Stimulated activated CD4-positive, alpha-beta T cell treated with anti-CD3 and anti-CD28 coated beads, Interleukin-1b, Interleukin-23, amount 100 ng/mL, for 1 hour (primary cell): ENCODE measurements at places on chromosomes 1 and 21.

DNA sequence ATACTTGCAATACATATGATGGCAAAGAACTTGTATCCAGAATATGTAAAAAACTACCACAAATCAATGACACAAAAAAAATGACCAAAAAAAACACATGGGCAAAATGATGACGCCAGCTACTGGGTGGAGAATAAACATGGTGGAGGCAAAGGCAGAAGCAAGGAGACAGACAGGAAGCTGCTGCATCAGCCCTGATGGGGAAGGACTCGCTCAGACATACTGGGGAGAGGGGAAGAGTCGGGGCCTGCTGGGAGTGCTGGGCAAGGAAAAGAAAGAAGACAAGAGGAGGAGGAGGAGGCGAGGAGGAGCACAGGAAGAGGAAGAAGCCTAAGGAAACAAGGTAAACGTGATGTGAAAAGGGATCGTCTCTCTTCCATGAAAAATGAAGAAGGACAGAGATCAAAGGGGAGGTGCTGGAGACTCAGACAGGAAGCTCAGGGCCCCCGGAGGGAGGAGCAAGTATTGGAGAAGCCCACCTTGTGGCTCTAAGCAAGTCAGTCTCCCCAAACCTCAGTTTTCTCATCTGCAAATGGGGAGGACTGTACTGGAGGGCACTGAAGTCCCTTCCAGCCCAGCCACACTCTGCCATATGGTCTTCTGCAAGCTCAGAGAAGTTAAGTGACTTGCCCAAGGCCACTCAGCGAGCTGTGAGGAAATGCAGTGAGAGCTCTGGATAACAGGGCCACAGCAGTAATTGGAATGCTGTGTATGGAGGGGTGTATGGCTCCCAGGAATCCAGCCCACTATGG, 24.2 kb downstream of the OLFML2B start:
- no peak for DNase-seq

DNA sequence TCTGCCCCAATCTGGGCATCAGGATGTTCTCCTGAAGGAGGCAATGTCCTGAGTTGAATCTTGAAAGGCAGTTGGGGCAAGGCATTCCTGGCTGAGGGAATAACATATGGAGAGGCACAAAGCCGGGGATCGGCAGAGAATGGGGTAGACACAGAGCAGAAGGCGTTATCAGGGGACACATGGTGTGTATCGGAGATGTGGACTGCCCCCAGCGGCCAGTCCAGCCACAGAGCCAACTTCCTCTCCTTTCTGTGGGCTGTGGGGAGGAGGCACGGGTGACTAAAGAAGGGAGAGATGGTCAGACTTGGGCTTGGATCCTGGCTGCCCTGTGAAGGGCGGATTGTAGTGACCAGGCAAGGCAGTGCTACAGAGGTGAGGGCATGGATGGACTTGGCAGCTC, 32.1 kb downstream of the FOXD2 start:
- no peak for DNase-seq

- DNase-seq, result no peak
Observed at GRCh38 chr1:84847253-84848250, 45.5 kb downstream of the LPAR3 start.

DNA sequence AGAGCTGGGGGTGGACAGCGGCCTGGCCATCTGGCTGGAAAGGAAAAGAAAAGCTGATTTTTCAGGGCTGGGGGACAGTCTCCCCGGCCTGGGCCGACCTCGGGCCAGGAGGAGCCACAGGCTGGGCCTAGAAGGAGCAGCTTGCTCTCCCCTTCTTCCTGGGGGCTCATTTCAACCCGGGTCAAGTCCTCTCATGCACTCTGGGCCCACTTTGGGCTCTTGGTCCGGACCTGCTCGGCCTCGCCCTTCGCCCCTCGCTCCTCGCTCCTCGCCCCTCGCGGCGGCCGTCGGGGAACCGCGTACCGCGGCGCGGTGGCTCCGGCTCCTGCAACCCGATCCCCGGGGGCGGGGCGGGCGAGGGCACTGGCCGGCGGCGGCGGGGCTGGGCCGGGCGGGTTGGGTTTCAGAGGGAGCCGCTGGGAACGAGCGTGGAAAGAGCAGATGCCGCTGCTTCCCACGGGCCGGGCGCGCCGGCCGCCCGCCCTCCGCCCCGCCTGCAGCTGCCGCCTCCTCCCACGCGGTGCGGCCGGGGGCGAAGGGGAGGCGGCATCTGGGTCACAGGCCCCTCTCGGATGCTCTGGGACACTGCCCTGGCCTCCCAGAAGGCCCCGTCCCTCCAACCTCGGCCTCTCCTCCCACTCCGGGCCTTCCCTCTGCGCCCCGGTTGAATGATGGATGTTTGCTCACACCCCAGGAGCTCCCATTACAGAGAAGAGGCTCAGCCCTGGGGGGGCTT, 6.6 kb downstream of the HEYL start:
- no peak for DNase-seq

- no peak for DNase-seq
Observed at GRCh38 chr1:237181743-237182317, 139.8 kb downstream of the RYR2 start.

DNA sequence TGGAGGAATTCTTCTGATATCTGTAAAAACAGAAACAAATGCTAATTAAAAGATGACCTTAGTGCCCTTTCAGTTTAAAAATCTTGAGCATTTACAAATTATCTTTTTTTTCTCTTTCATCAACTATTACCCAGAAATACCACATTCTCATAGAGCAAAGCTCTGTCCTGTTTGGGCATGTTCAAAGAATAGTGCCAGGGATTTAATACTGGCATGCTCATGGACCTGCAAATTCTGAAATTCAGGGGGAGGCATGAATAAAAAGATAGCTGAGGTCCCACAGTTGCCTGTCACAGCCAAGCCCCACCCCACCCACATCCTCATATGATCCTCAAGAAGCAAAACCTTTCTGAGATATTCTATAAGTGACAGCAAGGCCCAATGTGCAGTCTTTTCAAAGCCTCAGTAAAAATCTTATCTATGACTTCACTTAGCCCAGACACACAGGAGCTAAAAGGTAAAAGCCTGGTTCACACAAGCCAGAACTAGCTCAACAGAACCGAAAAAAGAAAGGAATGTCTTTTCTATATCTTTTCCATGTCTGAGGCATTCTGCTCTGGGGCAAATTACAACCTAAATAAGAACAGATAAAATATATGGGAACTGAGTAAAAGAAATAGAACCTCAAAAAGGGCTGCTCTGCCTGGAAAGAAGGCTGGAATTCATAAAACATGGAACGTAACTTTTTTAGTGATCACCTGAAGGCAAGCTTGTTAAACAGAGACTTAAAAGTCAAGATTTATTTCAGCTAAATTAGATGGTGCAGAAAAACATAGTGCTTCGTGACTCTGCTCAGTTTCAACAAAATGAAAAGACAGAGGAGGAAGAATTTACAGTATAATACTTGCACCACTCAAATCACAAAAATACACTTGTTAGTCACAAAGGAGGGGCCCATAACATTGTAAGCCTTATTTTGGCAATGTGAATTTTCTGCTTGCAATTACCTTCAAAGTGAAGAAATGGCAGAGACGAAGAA, 11.0 kb downstream of the WLS start:
- DNase-seq, result no peak

DNA sequence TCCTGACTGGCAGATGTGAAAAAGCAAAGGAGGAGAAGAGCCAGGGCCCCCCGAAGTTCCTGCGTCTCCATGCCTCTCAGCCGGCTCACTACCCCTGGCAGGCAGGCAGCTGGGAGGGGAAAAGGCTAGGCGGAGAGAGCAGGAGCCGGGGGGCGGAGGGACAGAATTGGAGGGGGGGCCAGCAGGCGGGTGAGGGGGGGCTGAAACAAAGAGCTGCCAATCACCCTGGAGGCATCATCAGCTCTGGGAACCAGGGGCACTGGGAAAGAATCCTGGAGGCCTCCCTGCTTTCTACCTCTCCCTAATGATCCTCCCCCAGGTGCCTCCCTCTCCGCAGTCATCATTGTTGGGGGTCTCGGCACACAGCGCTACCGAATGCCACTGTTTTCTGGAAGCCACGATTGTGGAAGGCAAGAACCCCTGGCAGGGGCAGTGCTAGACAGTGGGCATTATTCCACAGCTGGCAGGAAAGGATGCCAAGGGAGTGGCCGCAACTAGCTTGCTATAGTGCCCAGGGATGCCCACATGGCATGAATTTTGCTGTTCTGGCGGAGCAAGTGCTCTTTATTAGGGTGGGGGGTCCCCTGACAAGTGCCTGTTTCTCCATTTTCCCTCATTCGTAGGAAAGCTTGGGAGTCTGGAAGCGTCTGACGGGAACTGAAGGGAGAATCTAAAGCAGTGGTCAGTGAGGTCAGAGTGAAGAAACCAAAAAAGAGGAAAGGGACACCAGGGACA, at the start of gene THBS3:
TSS of gene THBS3 (minus strand) at position 92 of the 735 bp plus-strand sequence. CDS start at position 71, 21 bp downstream.
- DNase-seq, result no peak

- DNase-seq, result no peak
Observed at GRCh38 chr1:198113342-198113750, 43.5 kb upstream of the NEK7 start.

DNA sequence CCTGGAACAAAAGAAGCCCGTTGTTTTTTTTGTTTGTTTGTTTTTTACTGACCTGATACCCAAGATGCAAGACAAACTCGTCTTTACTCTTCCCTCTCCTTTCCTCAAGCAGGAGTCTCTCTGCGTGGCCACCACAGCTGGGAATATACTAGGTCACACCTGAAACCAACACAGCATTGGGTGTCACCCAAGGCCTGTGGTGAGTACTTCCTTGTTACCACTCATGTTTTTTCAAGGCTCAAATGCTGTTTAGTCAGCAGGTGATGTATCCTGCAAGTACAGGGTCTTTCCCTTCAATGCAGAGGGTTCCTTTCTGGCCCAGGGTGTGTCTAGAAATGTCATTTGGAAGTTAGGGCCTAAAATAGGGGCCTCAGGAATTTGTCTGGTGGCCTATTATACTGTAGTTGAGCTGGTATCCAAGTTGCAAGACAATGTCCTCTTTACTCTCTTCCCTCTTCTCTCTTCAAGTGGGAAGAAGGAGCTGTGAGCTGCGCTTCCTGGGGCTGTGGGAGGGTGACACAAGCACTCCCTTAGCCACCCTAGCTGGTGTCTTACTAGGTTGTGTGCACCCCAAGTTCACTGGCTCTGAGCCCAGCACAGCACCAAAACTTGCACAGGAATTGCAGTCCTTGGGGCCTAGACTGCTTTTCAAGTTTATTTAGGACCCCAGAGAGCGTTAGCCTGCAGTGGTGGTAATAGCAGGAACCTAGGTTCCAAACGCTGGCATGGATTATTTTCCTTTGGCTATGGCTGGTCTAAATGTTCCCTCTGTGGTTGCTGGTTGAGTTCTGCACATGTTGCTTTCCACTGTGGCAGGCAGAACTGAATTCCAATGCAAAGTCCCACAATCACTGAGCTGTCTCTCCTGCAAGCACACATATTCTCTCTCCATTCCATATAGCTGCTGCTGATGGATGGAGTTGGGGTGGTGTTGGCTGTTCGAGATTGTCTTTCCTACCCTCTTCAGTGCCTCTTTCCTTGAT, 91.4 kb upstream of the LYPLAL1 start:
- DNase-seq, result no peak

DNA sequence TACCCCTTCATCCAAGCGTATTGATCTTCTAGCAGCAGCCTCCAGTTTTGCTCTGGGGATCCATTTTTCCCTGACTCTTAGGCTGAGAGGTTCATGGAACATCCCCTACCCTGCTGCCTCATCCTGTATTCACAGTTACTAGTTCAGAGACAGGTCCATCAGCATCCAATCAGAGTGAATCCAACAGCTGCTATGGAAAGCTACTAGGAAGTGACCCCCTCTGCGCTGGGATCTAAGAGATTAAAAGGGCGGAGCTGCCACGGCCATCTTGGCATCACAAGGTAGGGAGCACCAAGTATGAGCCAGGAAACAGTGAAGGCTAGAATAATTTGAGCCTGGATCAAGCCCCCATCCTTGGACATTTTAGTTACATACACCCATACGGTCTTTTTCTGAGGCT, 32.5 kb downstream of the KAZN start:
- no peak for DNase-seq

GRCh38 chr1:54853793-54854370, 33.1 kb downstream of the DHCR24 start:
- DNase-seq, result no peak

GRCh38 chr1:44019466-44019948, 11.8 kb downstream of the SLC6A9 start:
- no peak for DNase-seq

DNA sequence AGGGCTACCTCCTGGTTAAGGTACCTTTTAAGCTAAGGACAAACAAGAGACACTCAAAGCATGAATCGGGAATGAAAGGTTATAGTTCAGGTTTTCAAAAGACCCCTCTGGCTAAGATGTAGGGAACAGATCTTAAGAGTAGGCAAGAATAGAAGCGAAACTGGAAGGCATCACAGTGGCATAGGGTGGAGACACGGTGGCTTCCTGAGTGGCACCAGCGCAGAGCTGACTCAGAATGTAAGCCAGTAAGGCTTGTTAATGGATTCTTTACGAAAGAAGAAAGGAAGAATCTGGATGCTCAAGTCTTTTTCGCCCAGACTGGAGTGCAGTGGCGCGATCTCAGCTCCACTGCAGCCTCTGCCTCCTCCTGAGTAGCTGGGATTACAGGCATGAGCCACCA, 21.2 kb downstream of the PADI6 start:
- no peak for DNase-seq

DNA sequence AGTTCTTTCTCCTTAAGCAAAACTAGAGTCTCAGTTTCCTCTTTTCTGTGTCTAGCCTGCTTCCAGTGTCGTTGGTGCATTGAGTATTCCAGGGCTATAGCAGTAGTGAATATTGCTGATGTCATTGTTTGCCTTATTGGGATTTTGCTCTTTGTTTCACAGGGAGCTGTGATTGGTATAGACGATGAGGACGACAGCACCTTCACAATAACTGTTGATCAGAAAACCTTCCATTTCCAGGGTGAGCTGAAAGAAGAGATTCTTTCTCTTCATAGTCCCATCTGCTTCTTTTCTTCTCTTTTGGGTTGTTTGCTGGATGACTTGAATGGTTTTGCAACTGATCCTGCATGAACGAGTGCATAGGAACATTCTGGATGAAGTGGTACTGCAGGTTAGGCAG, 52.4 kb downstream of the OSBPL9 start:
- no peak for DNase-seq

DNA sequence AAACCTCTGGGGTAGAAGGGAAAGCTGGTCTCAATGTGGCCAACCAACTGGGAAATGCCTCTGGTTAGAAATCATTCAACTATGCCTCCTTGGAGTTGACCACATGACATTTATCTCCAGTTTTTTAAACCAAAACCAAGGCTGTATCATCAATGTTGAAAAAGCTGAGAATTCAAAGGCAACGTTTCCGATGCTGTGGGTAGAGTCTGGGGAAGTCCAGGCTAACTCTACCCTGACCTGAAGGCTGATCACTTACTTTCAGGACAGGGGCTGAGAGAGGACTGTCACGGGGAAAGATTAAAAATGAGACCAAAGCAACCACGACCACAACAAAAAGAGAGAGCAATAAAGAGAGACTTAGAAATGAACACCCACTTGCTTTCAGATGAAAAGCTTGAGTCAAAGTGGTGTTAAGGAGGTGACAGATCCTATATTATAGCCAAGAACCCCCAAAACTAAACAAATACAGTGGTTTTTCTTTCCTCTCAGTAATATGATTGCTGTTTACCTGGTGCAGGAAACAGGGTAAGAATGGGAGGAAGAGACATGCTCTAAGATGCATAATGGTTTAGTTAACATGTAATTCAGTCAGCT, 90.8 kb upstream of the TNFSF4 start:
- DNase-seq, result no peak

GRCh38 chr1:207156095-207156494, 52.1 kb downstream of the C4BPA start:
- no peak for DNase-seq

- DNase-seq, result no peak
Observed at GRCh38 chr1:94316836-94317789, 79.7 kb upstream of the ARHGAP29 start.
